Suprapubic skin (tissue), 4 donors: ENCODE measurements at places on chromosomes 2 and 18. TPM values are rescaled to one million over a fixed set of nuclear protein-coding genes. Genes with fewer than 3 reads are reported as not detected.

Gene ALLC
- total RNA-seq: not detected

Gene TEKT4
- not detected for total RNA-seq

Gene FRZB
- total RNA-seq: 13.4 TPM

Gene ALMS1
- 13.6 TPM for total RNA-seq

Gene PIKFYVE
- 28.1 TPM for total RNA-seq

DNA sequence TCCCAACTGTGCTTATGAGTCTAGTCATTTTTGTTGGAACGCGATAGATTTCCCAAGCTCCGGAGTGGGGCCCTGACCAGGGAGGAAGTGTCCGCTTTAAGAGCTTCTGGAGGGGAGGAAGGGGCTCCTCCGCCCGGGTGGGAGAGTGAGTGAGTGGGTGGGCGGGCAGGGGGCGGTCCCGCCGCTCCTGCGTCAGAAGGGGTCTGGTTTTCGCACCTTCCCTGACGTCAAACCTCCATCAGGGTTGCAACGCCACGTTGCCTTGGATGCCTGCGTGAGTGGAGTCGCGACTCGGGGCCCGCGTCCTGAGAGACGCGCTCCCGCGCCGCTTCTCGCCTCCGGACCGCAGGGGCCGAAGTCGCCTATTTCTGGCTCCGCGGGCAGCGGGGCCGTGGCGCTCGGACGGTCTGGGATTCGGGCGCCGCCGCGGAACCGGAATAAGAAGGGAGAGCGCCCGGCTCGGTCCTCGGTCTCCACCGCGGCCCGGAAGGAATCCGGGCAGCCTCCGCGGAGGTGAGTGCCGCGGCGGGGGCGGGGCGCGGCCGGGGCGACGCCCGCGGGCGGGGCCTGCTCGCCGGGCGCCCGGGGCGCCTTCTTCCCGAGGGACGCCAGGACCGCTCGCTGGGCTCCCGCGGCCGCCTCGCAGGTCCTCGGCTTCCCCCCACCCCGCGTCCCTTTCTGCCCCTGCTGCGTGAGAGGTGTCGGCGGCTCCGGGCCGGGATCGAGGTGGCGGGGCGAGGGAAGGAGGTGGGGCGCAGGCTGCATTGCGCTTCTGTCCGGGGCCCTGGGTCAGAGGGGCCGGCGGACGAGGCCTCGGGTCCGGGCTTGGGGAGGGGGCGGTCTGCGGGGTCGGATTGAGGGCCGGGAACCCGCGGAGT, at the start of gene ZDBF2:
Gene ZDBF2, plus strand, starts transcription at position 230 of the 878 bp plus-strand sequence. CDS start 7,187 bp downstream, outside the sequence.
- H3K36me3 ChIP-seq: peaks cover under 1% of the 10 kb centered on the region
- peak within 1 kb of the TSS; percentile 60 for H3K4me3 ChIP-seq
- H3K27me3 ChIP-seq: peaks cover 93% of the 10 kb centered on the region
- DNase-seq: no peak
- no peak within 1 kb of the TSS for H3K27ac ChIP-seq
- peaks cover 19% of the 10 kb centered on the region for H3K4me1 ChIP-seq

DNA sequence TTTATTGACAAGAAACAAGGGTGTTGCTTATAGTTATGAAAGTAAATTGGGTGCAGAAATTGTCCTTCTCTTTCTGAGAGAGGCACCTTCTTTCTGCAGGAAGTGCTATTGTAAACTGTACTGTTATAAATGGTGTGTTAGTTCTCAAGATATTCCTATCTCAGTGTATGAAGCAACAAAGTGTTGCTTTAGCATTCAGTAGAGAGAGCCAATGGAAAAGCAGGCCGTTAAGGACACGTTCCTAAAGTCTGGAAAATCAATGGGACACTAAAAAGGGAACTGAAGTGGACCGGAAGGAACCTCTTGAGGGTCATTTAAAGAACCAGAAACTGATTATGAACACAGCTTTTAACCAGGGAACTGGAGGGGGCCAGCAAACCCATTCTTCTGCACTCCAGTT, 510.0 kb upstream of the ZEB2 start:
- no peak overlapping the region for H3K27ac ChIP-seq
- no peaks in the 10 kb centered on the region for H3K36me3 ChIP-seq
- no peak for DNase-seq

DNA sequence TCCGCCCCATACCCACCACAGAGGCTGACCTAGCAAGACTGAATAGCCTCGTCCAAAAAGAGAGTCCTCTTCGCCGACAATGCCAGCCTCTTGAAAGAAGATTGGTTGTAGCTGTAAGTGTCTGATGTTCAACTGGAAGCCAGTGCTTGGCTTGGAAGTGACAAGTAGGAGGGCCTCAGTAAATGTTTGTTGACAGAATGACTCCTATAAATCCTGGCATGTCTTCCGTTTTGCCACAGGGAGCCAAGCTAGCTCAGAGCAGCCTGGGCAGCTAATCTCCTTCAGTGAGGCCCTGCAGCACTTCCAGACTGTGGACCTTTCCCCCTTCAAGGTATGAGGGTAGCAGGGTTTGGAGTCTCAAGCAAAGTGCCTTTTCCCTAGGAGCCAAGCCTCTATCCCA, 14.9 kb downstream of the ELMOD3 start:
- H3K4me3 ChIP-seq: no peak overlapping the region
- H3K27ac ChIP-seq: no peak overlapping the region
- no peaks in the 10 kb centered on the region for H3K4me1 ChIP-seq
- no peak for DNase-seq
- H3K36me3 ChIP-seq: peaks cover 24% of the 10 kb centered on the region
- H3K27me3 ChIP-seq: no peaks in the 10 kb centered on the region

DNA sequence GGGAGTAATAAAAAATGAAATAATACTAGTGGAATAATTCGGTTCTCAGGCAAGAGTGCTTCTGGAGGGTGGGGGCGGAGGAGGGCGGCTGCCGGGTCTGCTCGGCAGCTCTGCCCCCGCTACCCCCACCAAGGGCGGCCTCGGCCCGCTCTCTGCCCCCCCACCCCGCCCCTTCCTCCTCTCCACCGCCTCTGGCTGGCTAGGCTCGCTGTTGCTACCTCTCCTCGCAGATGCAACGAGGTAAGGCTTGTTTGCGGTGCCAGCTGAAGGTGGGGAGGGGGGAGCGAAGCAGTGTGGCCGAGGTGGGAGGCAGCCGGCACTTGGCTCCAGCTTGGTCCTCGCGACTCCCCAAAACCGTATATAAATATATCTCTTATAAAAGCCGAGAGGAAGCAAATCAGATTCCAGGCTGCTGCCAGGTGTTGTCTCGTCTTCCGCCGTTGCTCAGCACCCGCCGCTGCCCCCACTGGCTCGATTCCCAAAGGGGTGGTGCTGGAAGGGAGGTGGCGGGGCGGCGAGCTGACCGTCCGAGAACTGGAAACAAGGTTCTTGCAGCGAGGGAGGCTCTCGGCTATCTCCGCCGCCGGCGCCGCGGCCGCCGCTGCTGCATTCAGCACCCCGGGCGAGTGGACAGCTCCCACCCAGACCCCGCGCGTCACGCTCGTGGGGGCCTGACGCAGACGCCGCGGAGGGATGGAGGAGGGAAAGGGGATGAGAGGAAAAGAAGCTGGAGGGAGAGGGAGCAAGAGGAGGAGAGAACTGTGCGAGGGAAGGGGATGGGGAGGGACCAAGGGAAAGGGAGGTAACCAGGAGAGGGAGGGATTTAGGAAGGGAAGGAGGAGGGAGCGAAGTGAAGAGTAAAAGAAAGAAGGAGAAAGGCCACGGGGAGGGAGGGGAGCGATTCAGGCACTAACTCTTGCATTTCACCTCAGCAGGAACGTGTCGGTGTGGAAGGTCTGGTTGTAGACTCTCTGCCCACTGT, at the start of gene MARCHF4:
Gene MARCHF4, minus strand, starts transcription at position 763 of the 982 bp plus-strand sequence. CDS start 2,223 bp downstream, outside the sequence.
- peaks cover 18% of the 10 kb centered on the region for H3K4me1 ChIP-seq
- no peaks in the 10 kb centered on the region for H3K36me3 ChIP-seq
- no peak within 1 kb of the TSS for H3K27ac ChIP-seq
- peak; percentile 75 for DNase-seq
- peak within 1 kb of the TSS; percentile 22 for H3K4me3 ChIP-seq

DNA sequence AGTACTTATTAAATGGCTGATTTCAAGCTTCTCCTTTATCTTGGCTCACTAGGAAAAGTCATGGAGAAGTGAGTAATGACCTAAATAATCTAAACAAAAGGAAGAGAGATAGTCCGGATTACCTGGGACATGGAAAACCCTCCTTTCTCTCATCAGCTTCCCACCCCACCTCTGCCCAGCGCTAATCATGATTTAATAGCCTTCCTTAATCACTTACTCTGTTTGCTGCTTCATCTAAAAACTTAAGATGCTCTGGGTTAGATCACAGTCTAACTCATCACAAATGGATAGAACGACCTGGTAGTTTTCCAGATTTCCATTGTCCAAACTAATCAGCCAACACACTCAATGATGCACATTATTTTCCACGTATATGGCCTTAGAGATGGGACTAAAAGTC, 87.8 kb upstream of the THOC1 start:
- no peak for DNase-seq
- H3K27me3 ChIP-seq: no peaks in the 10 kb centered on the region
- H3K4me1 ChIP-seq: no peaks in the 10 kb centered on the region
- H3K4me3 ChIP-seq: no peak overlapping the region

DNA sequence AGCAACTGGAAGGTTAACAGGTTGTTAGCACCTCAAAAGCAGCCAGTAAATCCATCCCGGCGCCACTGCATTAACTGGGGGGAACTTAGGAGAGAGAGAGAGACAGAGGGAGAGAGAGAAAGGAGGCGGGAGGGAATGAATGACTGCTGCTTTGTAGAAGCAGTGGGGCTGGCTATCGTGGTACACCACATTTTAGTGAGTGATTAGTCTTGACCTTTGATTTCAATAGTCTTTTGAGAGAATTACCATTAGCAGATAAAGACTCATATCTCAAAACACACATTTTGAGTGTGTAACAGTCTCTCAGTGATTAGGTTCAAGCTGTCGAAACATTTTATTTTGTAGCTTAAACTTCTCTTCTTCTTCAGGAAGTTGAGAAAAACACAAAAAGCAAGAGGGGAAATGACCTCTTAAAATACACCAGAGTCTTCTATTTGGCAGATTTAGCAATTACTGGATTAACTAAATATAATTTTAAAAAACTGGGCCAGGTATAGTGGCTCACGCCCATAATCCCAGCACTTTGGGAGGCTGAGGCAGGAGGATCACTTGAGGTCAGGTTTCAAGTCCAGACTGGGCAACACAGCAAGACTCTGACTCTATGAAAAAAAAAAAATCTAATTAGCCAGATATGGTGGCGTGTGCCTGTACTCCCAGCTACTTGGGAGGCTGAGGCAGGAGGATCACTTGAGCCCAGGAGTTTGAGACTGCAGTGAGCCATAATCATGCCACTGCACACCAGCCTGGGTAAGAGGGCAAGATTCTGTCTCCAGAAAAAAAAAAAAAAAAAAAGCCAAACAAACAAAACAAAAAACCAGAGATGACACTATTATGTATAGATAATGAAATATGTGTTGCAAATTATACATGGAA, 22.0 kb upstream of the PNO1 start:
- H3K27me3 ChIP-seq: no peaks in the 10 kb centered on the region
- H3K4me3 ChIP-seq: no peak overlapping the region
- no peaks in the 10 kb centered on the region for H3K4me1 ChIP-seq
- H3K27ac ChIP-seq: no peak overlapping the region
- DNase-seq: no peak

DNA sequence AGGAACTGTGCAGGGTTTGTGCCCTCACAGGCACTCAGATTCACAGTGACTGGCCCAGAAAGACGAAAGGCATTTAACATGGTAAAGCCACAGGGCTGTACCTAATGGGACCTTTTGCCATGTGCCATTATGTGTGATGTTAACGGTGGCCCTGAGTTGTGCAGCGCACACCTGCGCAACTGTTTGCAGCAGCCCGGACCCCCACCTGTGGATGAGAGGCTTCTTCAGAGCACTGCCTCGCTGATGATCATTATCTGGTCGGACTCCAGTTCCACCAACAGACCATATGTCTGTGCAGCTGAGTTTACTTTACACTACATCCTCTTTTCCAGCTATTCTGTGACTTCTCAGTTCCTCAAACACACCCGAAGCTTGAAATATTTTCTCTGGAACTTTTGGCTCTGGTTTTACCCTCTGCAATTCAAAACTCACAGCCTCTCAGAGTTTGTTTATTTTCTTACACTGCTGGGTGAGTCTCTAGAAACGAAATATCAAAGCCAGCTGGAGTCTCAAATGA, 35.6 kb upstream of the UBE2F start:
- peaks cover 18% of the 10 kb centered on the region for H3K4me1 ChIP-seq
- no peak overlapping the region for H3K27ac ChIP-seq
- H3K27me3 ChIP-seq: no peaks in the 10 kb centered on the region
- no peak for DNase-seq
- H3K36me3 ChIP-seq: no peaks in the 10 kb centered on the region

DNA sequence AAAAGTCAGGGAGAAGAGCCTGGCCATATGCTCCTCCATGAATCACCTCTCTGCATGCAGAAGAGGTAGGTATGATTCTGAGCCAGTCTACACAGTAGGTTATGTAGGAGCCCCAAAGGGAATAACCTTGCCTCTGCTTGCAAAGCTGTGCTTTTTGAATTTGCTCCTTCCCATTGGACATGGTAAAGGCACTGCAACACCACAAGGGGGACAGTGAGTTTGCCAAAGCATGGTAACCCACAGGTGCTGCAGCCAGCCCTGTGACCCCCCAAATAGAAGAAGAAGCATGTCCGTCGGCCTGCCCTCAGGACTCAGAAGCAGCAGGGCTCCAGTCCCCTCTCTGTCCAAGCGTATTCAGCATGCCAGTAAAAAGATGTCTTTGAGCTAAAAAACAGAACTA, 51.0 kb upstream of the BCL2L11 start:
- no peak for DNase-seq
- H3K4me3 ChIP-seq: no peak overlapping the region
- H3K27me3 ChIP-seq: no peaks in the 10 kb centered on the region
- H3K4me1 ChIP-seq: peaks cover 22% of the 10 kb centered on the region
- H3K27ac ChIP-seq: no peak overlapping the region
- H3K36me3 ChIP-seq: no peaks in the 10 kb centered on the region

- no peak overlapping the region for H3K27ac ChIP-seq
- no peak overlapping the region for H3K4me3 ChIP-seq
- H3K27me3 ChIP-seq: no peaks in the 10 kb centered on the region
- DNase-seq: no peak
- H3K4me1 ChIP-seq: no peaks in the 10 kb centered on the region
Measured at GRCh38 chr18:77337604-77338003, 88.0 kb downstream of the GALR1 start.

DNA sequence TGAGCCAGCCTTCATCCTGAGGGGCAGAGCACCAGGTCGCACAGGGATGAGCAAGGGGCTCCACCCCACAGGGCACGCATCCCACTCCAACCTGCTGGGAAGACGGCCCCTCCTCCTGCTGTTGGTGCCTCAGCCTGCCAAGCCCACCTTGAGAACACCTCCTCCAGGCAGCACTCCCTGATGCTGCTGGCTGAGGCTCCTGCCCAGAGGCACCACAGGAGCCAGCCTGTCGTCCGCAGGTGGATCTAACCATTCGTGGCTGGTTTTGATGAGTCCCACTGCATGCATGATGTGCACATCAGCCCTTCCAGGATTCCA, 58.4 kb downstream of the BIN1 start:
- H3K4me3 ChIP-seq: no peak overlapping the region
- H3K27ac ChIP-seq: no peak overlapping the region
- H3K36me3 ChIP-seq: peaks cover 5% of the 10 kb centered on the region
- H3K27me3 ChIP-seq: no peaks in the 10 kb centered on the region
- peak; percentile 57 for DNase-seq
- H3K4me1 ChIP-seq: peaks cover 16% of the 10 kb centered on the region
